ENCODE measurements at places on chromosomes 3 and 15. TPM values are rescaled to one million over a fixed set of nuclear protein-coding genes. Genes with fewer than 3 reads are reported as not detected.

NR1I2 gene
- not detected for polyA plus RNA-seq

ZBTB20 gene
- 0.52 TPM for polyA plus RNA-seq

KCNMB2 gene
- polyA plus RNA-seq: not detected

ZNF660 gene
- polyA plus RNA-seq: 0.02 TPM

DTX3L gene
- polyA plus RNA-seq: 7.2 TPM

RLBP1 gene
- polyA plus RNA-seq: not detected

SPATA12 gene
- 0.08 TPM for polyA plus RNA-seq

LIPH gene
- polyA plus RNA-seq: 0.58 TPM

GAP43 gene
- not detected for polyA plus RNA-seq

SLC22A13 gene
- 0.54 TPM for polyA plus RNA-seq

NPAP1 gene
- polyA plus RNA-seq: not detected

- H3K27me3 ChIP-seq: no peaks in the 10 kb centered on the region
- H3K4me1 ChIP-seq: no peaks in the 10 kb centered on the region
- DNase-seq: no peak
- H3K4me3 ChIP-seq: no peak overlapping the region
- H3K36me3 ChIP-seq: no peaks in the 10 kb centered on the region
Measured at GRCh38 chr3:73271-73670, 123.3 kb upstream of the CHL1 start.

GRCh38 chr3:197125636-197126035 is 96.0 kb upstream of the MELTF start:
- no peaks in the 10 kb centered on the region for H3K4me1 ChIP-seq
- H3K27ac ChIP-seq: no peak overlapping the region
- peaks cover 14% of the 10 kb centered on the region for H3K36me3 ChIP-seq
- DNase-seq: no peak

DNA sequence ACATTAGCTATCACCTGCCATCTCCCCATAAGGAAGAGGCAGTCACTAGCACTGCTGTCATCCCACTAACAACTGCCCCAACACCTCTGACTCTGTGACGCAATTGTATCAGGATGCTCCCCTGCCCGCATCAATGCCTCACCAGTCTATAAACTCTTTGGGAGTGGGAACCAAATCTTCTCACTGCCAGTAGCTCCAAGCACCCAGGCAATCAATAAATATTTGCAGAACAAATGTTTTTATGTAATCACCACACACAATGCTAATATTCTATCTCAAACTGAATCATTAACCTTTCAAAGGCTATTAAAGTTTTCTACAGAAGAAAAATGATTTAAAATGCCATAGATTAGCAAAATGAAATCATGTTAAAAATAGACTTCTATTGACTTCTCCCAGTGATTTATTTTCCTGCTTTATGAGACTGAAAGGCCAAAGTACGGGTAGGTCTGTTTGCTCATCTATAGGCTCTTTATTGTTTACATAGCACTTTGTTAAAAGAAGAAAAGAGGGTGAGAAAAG is 131.3 kb downstream of the PLD1 start:
- no peaks in the 10 kb centered on the region for H3K27me3 ChIP-seq
- no peak for DNase-seq
- H3K27ac ChIP-seq: no peak overlapping the region
- H3K4me1 ChIP-seq: no peaks in the 10 kb centered on the region

- no peaks in the 10 kb centered on the region for H3K36me3 ChIP-seq
- H3K27me3 ChIP-seq: no peaks in the 10 kb centered on the region
- DNase-seq: no peak
- H3K4me3 ChIP-seq: no peak overlapping the region
- H3K27ac ChIP-seq: no peak overlapping the region
Measured at GRCh38 chr15:100544338-100544841, 15.6 kb upstream of the CERS3 start.

DNA sequence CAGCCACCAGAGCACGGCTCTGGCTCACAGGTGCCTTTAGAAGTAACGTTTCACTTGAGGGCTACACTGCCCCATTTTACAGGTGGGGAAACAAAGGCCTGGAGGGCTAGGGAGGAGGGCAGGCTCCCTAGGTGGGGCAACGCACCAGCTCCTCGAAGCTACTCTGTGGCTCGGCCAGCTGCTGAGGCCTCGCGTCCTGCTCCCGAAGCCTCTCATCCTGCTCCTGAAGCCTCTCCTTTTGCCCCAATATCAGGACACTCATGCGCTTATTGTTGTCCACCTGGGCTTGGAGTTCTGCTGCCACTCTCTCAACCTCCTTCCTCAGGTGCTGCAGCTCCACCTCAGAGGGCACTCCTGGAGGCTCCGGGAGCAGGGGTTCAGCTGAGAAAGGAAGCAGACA is 28.2 kb upstream of the OR4F6 start:
- no peaks in the 10 kb centered on the region for H3K4me1 ChIP-seq
- no peak overlapping the region for H3K4me3 ChIP-seq
- H3K36me3 ChIP-seq: no peaks in the 10 kb centered on the region
- no peak overlapping the region for H3K27ac ChIP-seq

DNA sequence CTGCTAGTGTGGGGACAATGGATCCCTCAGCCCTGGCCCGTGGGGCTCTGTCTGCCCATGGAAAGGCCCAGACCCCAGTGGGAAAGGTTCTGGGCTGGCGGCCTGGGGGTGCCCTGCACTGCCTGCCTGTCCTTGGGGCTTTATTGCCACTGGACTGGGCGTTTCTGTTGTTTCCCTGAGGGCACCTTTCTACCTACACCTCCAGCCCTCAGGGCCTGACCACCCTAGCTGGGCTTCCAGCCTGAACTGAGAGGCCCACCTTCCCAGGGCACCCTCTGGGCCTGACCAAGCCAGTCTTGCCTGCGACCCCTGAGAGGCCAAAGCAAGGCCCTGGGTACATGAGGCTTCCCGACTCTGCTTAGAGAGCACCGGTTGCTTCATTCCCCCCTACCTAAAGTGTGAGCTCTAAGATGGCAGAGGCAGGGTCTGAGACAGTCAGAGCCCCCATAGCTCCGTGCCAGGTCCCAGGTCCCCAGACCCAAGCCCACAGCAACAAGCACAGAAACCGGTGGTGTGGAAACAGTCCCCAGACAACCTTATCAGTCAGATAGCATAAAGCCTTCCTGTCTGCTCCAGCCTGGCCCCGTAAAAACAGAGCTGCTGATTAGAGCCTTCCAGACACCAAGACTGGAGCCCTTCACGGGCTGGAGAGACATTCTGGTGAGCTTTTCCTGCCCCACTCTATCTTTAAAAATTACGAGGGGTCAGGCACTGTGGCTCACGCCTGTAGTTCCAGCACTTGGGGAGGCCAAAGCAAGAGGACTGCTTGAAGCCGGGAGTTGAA is 102.8 kb downstream of the CHSY1 start:
- H3K4me3 ChIP-seq: no peak overlapping the region
- no peaks in the 10 kb centered on the region for H3K4me1 ChIP-seq
- H3K27ac ChIP-seq: no peak overlapping the region
- peaks cover 4% of the 10 kb centered on the region for H3K27me3 ChIP-seq

DNA sequence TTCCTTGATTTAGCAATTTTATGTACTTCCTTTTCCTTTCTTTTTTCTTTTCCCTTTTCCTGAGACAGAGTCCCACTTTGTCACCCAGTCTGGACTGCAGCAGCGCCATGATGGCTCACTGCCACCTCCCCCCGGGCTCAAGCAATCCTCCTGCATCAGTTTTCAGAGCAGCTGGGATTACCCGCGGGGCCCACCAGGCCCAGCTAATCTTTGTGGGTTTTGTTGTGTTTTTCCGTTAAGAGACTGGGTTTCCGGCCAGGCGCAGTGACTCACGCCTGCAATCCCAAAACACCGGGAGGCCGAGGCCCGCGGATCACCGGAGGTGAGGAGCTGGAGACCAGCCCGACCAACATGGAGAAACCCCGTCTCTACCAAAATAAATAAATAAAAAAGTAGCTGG is 17.7 kb downstream of the GOLGA8S start:
- no peaks in the 10 kb centered on the region for H3K36me3 ChIP-seq
- H3K27ac ChIP-seq: no peak overlapping the region
- no peak for DNase-seq
- no peaks in the 10 kb centered on the region for H3K27me3 ChIP-seq
- no peak overlapping the region for H3K4me3 ChIP-seq

GRCh38 chr15:62818691-62819090 is 223.9 kb upstream of the TPM1 start:
- no peak overlapping the region for H3K27ac ChIP-seq
- no peak overlapping the region for H3K4me3 ChIP-seq
- H3K27me3 ChIP-seq: no peaks in the 10 kb centered on the region
- DNase-seq: no peak
- no peaks in the 10 kb centered on the region for H3K36me3 ChIP-seq
- H3K4me1 ChIP-seq: peaks cover 4% of the 10 kb centered on the region

- no peak overlapping the region for H3K27ac ChIP-seq
- no peak overlapping the region for H3K4me3 ChIP-seq
- DNase-seq: no peak
- H3K27me3 ChIP-seq: no peaks in the 10 kb centered on the region
Measured at GRCh38 chr15:66682246-66682645, 19.8 kb upstream of the SMAD6 start.

GRCh38 chr3:126956361-126956760 is 26.6 kb upstream of the PLXNA1 start:
- H3K27me3 ChIP-seq: no peaks in the 10 kb centered on the region
- H3K4me1 ChIP-seq: peaks cover 48% of the 10 kb centered on the region
- no peak overlapping the region for H3K4me3 ChIP-seq
- no peak for DNase-seq
- H3K36me3 ChIP-seq: no peaks in the 10 kb centered on the region

GRCh38 chr3:26807272-26807671 is 184.7 kb downstream of the LRRC3B start:
- H3K27ac ChIP-seq: no peak overlapping the region
- H3K36me3 ChIP-seq: no peaks in the 10 kb centered on the region

DNA sequence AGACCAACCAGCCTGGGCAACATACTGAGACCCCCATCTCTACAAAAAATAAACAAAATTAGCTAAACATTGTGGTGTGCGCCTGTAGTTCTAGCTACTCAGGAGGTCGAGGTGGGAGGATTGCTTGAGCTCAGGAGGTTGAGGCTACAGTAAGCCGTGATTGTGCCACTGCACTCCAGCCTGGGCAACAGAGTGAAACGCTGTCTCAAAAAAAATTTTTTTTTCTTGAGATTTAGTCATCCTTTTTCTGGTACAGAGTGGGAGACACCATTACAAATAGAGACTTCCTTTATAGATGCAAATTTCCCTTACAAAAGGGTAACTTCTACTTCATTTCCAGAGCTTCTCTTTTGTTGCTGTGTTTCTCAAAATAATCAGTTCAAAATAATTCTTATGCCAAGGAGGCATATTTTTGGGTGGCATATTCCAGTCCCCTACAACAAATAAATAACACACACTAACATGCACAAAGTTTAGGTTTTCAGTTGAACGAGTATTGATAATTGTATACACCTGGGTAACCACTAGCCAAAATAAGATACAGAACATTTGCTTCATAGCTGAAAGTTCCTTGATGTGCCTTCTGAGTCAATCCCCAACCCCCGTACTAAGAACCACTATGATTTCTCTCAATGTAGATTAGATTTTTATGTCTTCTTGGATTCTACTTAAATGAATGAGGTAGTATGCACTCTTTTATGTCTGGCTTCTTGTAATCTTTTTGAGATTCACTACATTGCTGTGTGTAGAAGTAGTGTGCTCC is 248.9 kb upstream of the PROK2 start:
- DNase-seq: no peak
- no peaks in the 10 kb centered on the region for H3K36me3 ChIP-seq
- H3K27ac ChIP-seq: no peak overlapping the region
- H3K4me3 ChIP-seq: no peak overlapping the region
- peaks cover 5% of the 10 kb centered on the region for H3K27me3 ChIP-seq
- no peaks in the 10 kb centered on the region for H3K4me1 ChIP-seq

DNA sequence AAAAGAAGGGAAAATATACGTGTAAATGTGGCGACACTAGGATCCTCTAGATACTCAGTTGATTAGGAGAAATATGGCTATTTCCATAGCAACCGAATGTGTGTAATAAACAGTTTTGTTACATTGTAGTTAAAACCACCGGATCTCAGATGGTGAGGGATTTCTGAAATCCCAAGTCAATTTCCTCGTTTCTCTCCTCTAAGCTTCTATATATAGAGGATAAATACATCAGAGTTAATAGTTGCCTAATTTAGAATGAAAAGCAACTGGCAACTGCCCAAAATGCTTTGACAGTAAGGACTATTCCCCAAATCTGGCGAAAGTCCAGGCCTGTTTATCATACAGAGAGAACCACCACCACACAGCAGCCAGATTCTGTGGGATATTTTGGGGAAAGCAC is 112.6 kb downstream of the GABRB3 start:
- H3K4me3 ChIP-seq: no peak overlapping the region
- no peak overlapping the region for H3K27ac ChIP-seq
- DNase-seq: no peak
- no peaks in the 10 kb centered on the region for H3K36me3 ChIP-seq
- no peaks in the 10 kb centered on the region for H3K27me3 ChIP-seq
- H3K4me1 ChIP-seq: no peaks in the 10 kb centered on the region

DNA sequence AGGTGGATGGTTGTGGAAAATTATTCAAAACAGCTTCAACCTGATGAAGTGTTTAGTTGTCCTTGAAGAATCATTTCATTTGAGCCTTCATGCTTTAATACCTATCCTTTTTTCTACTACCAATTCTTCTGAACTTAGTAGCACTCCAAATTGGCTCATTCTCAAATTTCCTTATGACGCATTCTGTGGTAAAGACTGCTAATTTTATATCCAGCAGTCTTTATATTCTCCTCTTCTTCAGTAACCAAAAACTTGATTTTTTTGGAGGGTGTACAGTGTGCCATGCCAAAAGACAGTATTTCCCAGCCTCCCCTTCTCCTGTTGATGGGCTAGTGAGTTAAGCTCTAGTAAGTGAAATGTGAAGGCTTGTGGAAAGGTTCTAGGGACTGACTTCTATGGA is 25.2 kb downstream of the CGNL1 start:
- H3K27me3 ChIP-seq: peaks cover 4% of the 10 kb centered on the region
- H3K4me1 ChIP-seq: no peaks in the 10 kb centered on the region
- no peak overlapping the region for H3K4me3 ChIP-seq
- H3K36me3 ChIP-seq: no peaks in the 10 kb centered on the region
- no peak overlapping the region for H3K27ac ChIP-seq

- peaks cover 3% of the 10 kb centered on the region for H3K36me3 ChIP-seq
- no peaks in the 10 kb centered on the region for H3K27me3 ChIP-seq
- H3K27ac ChIP-seq: peak overlapping the region; percentile 72
- DNase-seq: peak; percentile 86
- peaks cover 19% of the 10 kb centered on the region for H3K4me1 ChIP-seq
Measured at GRCh38 chr3:124986192-124987143, 51.9 kb upstream of the MUC13 start.

- no peak overlapping the region for H3K4me3 ChIP-seq
- no peak for DNase-seq
- H3K27ac ChIP-seq: no peak overlapping the region
- H3K27me3 ChIP-seq: no peaks in the 10 kb centered on the region
- no peaks in the 10 kb centered on the region for H3K4me1 ChIP-seq
Measured at GRCh38 chr3:88440701-88441100, 290.9 kb downstream of the C3orf38 start.

GRCh38 chr3:27095553-27096222 is 273.5 kb downstream of the NEK10 start:
- H3K4me3 ChIP-seq: no peak overlapping the region
- H3K27me3 ChIP-seq: no peaks in the 10 kb centered on the region
- H3K27ac ChIP-seq: no peak overlapping the region
- no peaks in the 10 kb centered on the region for H3K4me1 ChIP-seq
- DNase-seq: no peak

- no peaks in the 10 kb centered on the region for H3K36me3 ChIP-seq
- peaks cover 25% of the 10 kb centered on the region for H3K4me1 ChIP-seq
- no peak for DNase-seq
- no peak overlapping the region for H3K4me3 ChIP-seq
- H3K27me3 ChIP-seq: peaks cover 2% of the 10 kb centered on the region
Measured at GRCh38 chr15:68340726-68341671, 63.5 kb downstream of the FEM1B start.
